Aorta (tissue), 5 donors: ENCODE measurements at places on chromosomes 1 and 21. TPM values are rescaled to one million over a fixed set of nuclear protein-coding genes. Genes with fewer than 3 reads are reported as not detected.
A peak's percentile ranks its signal among the peaks of the same experiment; 100 is the strongest.

Gene OLFML3
- total RNA-seq = 96.1 TPM

DNA sequence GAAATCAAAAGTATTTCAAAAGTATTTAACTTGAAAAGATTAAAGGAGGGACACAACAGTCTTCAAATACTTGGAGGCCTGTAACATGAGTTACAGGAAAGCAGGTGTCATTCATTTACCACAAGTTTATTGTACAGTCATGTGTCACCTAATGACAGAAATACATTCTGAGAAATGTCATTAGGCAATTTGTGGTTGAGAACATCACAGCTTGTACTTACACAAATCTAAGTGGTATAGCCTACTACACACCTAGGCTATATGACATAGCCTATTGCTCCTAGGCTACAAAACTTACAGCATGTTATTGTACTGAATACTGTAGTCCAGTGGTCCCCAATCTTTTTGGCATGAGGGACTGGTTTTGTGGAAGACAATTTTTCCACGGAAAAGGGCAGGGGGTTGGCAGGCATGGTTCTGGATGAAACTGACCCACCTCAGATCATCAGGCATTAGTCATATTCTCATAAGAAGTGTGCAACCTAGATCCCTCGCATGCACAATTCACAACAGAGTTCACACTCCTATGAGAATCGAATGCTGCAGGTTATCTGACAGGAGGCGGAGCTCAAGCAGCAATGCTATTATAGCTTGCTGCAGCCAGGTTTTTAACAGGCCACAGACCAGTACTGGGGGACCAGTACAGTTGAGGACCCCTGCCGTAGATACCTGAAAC is 25.0 kb upstream of the PHTF1 start:
- no peak for DNase-seq

DNA sequence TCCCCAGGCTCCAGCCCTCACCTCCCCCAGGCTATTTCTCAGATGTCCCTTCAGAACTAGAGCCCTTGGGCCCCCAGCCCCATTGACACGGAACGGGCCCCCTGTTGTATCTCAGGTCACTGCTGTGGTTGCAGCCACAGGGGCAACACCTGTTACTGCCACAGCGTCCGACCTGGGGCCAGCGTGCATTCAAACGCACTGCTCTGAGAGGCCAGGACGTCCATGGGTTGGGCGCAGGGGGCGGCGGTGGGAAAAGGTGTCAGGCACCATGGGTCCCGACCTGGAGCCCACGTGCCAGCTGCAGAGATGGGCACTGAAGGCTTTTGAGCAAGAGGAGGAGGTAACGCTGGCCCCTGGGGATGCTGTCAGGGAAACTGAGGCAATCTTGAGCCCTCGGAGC is 13.3 kb downstream of the FAAP20 start:
- DNase-seq = no peak

- peak; percentile 73 for DNase-seq
Measured at GRCh38 chr1:155196103-155196892, 11.4 kb downstream of the THBS3 start.

- DNase-seq = no peak
Measured at GRCh38 chr1:17055801-17056200, 2.0 kb upstream of the SDHB start.

DNA sequence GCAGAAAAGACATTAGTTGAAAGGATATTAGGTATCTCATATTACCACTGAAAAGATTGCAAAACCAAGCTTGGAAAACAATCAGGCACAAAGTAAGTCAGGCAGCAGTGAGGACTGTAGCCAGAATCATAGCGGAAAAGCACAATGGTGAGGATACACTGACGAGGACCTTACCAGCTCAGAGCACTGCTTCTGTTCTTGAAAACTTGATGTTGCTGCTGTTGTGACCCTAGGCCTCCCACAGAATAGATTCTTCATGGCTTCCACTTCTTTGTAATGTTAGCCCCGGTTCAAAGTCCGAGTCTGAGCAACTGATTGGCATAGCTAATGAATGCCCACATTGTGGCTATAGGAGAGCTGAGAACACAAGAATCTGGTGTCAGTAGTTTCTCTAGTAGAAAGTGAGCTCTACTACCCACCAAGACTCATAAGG is 45.2 kb upstream of the LRRC8C start:
- DNase-seq = no peak
